ENCODE measurements at places on chromosomes 12 and 14.

GRCh38 chr14:76259029-76259735 is 107.5 kb downstream of the GPATCH2L start:
- DNase-seq: no peak

GRCh38 chr14:100102156-100102785 is 37.0 kb downstream of the EVL start:
- DNase-seq: no peak

- no peak for DNase-seq
These were observed 25.1 kb downstream of the CDK17 start for GRCh38 chr12:96375170-96375569.

- no peak for DNase-seq
These were observed 14.2 kb upstream of the PLEK2 start for GRCh38 chr14:67426161-67426560.

DNA sequence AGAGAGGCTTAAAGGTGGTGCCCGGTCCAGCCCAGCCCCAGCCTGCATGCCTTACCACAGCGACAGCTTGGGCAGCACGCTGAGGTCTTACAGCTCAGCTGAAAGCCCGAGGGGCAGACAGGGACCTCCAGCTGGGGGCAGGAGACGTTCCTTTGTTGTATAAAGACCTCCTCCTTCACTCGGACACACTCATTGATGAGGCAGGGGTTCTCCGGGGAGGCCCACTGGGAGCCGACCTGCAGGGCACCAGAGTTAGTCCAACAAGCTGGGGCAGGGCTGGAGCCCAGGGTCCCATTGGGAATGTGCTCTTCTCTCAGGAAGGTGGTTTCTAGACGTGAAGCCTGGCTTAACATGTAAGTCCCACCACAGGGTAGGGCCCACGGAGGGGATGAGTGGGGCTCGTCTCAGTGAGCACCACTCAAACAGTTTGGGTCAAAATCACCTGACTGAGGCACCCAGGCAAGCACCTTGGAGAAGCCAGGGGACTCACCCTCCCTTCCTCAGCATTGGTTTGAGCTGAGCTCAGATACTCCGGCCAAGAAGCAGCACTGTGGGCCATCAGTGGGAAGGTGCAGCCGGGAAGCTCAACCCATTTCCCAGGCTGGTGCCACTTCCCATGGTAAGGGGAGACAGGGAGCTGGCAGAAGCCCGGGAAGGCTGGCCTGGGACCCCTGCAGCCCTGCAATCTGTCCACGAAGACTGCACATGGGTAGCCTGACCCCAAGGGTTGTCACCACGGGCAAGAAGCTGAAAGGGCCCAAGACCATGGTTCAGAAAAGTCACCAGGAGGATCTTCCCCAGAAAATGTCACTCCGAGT is 24.3 kb upstream of the ANO2 start:
- DNase-seq: no peak

- DNase-seq: no peak
These were observed 82.4 kb downstream of the DIO3 start for GRCh38 chr14:101643651-101644050.

GRCh38 chr12:58420503-58420902 is 479.1 kb downstream of the ATP23 start:
- DNase-seq: no peak

GRCh38 chr12:87074781-87075180 is 818.6 kb upstream of the MGAT4C start:
- DNase-seq: no peak

GRCh38 chr14:68790644-68791077 is 2.2 kb downstream of the ZFP36L1 start:
- peak; percentile 63 for DNase-seq

DNA sequence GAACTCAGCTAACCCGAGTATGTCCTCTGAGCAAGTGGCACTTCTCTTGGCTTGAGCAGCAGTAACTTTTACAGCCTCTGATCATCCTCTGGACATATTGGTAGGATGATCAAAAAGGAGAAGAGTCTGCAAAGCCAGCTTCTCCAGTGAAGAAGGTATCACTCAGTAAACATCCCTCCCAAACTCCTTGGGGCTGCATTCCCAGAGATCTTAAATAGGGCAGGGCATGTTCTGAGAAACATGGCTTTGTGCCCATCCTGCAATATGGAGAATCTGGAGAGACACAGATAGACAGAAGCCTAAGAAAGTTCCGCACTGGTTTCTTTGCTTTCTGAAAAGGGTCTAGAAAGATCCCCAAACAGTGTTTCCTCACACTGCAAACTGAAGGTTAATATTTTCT is 65.4 kb downstream of the RBM19 start:
- DNase-seq: no peak

DNA sequence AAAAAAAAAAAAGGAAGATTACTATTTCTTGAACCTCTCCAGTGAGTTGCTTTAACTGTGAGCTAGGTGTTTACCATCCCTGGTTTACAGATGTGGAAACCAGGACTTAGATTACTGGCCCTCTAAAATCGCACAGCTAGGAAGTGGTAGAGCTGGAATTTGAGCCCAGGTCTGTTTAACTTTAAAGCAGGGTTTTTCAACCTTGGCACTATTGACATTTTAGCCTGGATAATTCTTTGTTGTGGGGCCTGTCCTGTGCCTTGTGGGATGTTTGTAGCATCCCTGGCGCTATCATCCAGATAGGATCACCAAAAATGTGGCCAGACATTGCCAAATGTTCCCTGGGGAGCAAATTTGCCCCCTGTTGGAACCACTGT is 28.5 kb upstream of the SMOC1 start:
- DNase-seq: no peak

DNA sequence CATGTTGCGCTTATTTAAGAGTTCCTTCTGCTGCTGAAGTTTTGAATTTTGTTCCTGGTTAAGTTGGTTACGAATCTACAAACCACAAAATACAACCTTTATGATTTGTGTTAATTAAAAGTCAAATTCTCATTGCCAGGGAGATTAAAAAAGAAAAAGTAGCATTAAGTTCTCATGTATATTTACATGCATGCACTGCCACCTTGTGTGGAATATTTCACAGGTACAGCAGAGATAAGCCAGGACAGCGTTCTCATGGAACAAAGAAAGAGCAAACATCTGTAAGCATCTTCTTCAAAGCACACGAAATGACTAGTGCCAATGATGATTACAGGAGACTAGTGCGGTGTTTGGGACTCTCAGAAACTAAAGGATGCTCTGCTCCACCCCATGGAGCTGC is 34.2 kb downstream of the ZFYVE21 start:
- no peak for DNase-seq

GRCh38 chr12:15563663-15564062 is 225.5 kb downstream of the EPS8 start:
- no peak for DNase-seq

- DNase-seq: no peak
These were observed 84.9 kb downstream of the WSCD2 start for GRCh38 chr12:108213871-108214445.

DNA sequence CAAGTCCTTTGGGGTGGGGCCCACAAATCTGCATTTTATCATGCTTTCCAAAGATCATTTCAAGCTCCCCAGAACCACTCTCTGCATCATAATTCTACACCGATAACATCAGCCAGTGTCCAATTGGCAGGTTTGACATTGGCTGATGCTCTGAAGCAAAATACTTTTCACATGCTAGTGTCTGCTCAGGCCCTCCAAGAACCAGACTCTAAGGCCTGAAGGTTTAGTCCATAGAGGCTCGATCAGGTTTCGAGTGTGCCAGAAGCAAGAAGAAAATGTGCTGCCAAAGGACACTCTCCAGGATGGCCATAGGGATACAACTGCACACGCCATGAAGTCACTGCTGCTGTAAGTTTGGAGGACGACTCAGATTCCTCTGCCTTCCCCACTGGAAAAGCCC is 280.3 kb downstream of the KSR2 start:
- DNase-seq: no peak

GRCh38 chr12:90174956-90175355 is 466.3 kb upstream of the ATP2B1 start:
- DNase-seq: no peak

DNA sequence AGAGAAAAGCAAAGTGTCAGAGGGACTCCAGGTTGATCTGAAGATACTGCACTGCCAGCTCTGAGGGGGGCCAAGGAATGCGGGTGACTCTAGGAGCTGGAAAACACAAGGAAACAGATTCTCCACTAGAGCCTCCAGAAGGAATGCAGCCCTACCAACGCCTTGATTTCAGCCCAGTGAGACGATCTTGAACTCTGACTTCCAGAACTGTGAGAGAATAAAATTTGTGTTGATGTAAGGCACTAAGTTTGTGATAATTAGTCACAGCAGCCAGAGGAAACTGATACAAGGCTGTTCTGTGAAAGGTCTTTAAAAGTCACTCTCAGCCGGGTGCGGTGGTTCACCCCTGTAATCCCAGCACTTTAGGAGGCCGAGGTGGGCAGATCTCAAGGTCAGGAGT is 34.2 kb downstream of the CKAP4 start:
- DNase-seq: no peak

DNA sequence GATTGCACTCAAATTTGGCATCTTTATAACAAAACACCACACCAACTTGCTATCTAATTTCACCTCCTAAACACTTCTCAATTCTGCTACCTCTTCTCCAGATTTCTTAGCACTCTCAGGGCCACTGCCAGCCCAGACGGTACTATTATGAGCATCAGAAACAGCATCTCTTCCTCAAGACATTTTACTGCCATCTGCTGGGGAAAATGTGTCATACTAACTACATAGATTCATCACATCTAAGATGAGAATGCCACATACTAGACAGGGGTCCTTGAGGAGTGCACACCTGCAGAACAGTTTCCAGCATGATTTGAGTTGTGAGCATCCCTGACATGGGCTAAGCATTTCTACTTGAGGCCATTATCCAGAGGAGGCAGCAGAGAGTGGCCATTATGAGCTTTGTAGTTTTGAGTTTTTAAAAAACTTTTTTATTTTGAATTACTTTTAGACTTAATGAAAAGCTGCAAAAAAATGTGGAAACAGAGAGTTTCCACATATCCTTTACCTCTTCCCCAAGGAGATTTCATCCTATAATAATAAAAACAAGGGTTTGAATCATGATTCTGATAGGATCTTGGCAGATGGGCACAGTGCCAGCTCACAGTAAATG is 15.1 kb upstream of the GRIP1 start:
- peak; percentile 38 for DNase-seq

DNA sequence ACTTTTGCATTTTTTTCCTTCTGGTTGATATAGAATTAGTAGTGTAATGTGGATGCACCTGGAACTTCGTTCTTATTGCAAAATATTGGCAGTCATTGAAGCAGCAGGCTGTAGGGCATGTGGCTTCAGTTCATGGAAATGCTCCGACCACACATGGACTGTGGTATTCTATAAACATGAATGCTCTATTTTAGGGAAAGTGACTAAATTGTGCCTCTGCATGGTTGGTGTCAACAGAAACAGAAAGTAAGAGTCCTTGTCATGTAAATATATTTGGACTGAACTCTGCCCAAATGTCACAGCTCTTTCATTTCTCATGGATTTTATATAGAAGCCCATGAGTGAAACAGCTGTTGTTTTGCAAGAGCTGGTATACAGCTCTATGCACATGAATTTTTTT is 917.0 kb downstream of the LRFN5 start:
- DNase-seq: no peak

- DNase-seq: no peak
These were observed 39.3 kb upstream of the AMN start for GRCh38 chr14:102883089-102883541.

DNA sequence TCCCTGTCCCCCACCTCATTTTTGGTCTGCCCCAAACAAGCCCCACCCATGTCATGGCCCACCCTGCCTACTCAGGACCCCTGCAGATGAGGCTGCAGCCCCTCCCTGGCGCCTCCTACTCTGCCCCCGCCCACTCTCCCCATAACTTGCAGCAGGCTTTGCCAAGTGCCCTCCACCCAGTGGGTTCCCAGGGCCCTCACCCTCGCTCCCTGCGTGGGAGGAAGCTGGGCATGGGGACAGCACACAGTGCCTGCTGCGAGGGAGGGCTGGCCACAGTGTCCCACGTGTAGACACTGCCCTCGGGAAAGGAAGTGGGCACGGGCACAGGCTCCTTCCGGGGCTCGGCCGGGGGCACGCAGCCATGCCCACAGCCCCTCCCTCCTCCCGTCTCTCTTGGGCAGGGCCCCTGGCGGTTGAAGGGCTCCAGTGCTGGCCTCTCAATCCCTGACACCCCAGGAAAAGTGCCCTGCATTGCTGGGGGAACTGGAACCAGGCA is 9.4 kb downstream of the AKT1 start:
- peak; percentile 18 for DNase-seq

- DNase-seq: no peak
These were observed 2.8 kb downstream of the DIO2 start for GRCh38 chr14:80208461-80208860.

GRCh38 chr12:126210448-126210847 is 1145.2 kb downstream of the AACS start:
- no peak for DNase-seq

GRCh38 chr14:89331398-89331797 is 85.6 kb downstream of the FOXN3 start:
- DNase-seq: no peak

GRCh38 chr12:108048686-108049085 is 80.4 kb upstream of the WSCD2 start:
- DNase-seq: no peak

GRCh38 chr12:95700316-95700785 is 90.2 kb downstream of the NTN4 start:
- no peak for DNase-seq

DNA sequence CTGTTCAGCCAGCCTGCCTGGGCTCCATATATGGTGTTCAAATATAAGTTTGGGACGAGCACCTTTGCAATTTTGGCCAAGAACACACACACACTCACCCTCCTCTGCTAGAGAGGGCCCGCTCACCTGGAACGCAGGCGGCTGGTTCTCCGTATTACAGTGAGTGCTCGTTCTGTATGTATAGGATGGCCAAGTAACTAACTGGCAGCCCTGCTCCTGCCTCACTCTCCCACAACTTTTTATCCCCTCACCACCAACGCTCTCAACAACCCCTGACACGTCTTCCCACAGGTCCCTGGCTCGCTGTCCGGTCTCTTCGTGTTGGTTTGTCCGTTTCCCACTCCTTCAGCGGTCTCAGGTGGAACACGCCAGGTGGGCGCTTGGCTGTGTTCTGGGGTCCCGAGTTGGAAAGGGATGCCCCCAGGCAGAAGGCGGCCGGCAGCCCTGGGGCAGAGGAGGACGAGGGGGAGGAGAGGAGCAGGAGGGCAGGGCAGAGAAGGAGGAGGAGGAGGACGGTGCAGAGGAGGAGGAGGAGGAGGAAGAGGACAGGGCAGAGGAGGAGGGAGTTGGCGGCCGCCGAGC is 398 bp upstream of the MSRB3 start:
- no peak for DNase-seq
